COLO829 (cell line): ENCODE measurements at places on chromosomes 11 and 22.

GRCh38 chr22:30459181-30460052, 12.4 kb downstream of the SEC14L3 start:
- no peak for DNase-seq

DNA sequence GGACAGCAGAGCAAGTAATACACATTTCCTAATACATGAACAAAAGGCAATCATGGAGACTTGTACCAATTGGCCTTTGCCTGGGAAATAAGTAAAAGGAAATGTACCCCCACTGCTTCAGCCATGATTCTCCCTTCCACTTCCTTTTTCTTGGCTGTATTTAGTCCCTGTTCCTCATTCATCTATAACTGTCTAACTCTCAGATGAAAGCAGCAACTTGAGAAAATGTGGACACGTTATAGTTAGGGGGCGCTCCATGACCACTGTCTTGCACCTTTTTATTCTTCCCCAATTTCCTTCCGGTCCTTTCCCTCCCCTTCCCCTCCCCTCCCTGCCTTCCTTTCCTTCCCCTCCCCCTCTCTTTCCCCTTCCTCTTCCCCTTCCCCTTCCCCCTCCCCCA, 61.3 kb upstream of the BARX2 start:
- DNase-seq = no peak

GRCh38 chr22:49093192-49093880, 734.3 kb downstream of the BRD1 start:
- DNase-seq = no peak

DNA sequence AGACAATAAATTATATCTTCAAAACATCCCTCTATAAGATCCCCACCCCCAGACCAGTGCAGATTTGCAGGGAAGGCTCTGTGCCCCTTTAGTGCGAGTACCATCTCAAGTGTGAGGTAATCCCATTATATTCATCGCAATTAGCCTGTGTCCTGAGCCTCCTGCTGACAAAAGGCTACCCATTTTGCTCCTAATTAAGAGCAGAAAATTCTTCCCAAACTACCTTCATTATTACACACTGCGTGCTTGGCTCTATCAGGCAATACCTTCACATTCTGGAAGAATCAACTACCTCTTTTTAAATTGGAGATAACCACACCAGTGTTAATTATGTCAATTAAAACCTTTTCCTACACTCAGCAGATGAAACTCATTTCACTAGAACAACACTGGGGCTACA, 1133.4 kb upstream of the CCDC90B start:
- DNase-seq = no peak

DNA sequence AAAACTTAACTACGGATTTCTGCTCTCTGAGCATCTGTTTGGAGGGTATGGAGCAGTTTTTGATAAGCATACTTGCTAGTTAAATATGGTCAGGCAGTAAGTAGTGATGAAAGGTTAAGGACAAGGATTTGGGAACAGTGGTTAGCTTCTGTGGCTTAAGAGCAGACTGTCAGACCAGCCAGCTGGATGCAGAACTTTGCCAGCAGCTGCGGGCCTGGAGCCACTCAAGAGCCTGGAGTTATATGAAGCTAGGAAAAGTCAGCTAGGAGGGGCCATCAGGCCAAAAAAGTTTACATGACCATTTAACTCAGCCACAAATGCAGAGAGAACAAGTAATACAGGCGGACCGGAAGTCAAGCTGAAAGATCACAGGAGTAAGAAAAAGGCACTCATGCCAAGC, 1817.7 kb downstream of the LRRC4C start:
- DNase-seq = no peak

DNA sequence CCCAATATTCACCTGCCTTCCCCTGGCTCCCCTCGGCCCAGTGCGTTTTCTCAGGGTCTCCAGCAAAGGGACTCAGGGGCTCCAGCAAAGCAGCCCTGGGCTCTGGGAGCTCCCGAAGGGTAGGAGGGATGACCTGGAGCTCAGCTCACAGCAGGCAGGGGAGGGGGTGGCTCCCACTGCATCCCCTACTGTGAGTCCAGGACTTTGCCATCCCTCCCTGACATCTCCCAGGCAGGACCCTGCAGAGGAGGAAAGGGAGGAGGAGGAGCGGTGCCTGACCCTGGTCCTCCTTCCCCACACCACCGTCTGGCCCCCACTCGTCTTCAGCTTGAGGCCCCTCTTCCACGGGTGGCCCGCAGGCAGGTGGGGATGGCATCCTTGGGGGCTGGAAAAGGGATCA, 5.0 kb downstream of the CABP7 start:
- no peak for DNase-seq

DNA sequence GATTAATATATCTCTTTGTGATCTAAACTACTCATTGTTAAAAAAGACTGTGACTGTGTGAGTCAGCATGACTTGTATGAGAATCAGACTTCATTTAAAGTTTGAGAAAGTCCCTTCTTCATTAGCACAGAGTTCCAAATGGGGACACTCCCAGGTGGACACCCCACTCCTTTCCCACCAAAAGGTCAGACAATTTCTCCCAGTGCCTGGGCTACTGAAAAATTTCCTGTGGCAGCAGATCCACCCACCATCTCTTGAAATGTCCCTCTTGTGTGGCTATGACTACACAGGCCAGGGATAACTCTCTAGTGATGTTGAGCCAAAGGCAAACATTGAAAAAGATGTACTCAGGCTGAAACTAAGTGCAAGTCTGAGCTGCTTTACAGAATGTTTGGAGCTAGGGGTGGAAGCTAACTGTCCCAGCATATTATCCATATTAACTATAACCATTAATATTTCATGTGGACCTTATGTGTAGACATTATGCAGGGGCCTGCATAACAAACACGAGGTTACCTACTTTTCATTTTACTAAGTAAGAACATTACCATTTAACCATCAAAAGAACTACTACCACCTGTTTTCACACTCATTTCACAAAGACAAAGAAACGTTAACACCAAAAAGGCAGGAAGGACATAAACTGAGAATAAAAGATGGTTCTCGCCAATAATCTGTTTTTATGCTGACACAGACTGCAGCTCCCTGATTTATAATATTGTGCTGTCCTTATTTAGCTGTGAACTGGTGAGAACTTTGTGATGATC, 44.8 kb downstream of the MMP20 start:
- no peak for DNase-seq

GRCh38 chr11:14499178-14499559, 442 bp downstream of the COPB1 start:
- no peak for DNase-seq

GRCh38 chr11:113084297-113084696, 123.1 kb downstream of the NCAM1 start:
- DNase-seq = no peak

GRCh38 chr11:34145073-34145472, 39.6 kb downstream of the NAT10 start:
- no peak for DNase-seq

GRCh38 chr11:38990841-38991240, 2392.8 kb upstream of the RAG2 start:
- no peak for DNase-seq

DNA sequence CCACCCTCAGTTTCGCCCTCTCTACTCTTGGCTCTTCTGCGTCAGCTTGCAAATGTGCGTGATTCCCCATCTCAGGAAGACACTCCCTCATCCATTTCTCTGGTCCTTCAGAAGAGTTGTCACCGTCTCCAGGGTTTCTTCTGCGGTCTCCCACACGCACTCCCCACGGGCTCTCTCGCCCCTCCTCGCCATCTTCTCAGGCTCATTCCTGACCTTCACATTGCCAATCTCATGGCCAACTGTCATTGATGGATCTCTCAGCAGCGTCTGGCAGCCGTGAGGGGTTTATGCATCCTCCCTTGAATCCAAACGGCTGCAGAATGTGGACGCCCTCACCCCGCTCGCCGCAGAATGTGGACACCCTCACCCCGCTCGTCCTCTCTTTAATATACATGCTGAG, 10.5 kb downstream of the SYNGR1 start:
- DNase-seq = no peak
